ENCODE measurements at places on chromosomes 6 and 20.
A peak's percentile ranks its signal among the peaks of the same experiment; 100 is the strongest.

DNA sequence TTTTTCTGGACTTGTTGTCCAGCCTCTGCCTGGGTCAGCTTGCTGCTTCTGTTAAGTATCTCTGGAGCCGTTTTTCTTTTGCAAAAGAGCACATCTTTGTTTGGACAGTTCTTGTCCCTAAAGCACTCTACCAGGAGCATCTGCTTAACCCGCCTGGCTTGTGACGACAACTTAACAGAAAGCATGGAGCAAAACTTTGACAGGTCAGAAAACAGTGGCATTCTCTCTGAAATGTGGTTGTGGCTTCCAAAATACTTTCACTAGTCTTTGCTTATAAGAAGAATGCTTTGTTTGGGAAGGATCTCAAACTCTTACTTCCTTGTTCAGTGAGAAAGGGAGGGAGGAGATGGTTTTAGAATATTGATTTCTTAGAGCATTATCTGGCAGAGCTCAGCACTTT lies 47.6 kb downstream of the CD109 start:
- DNase-seq = no peak

- no peak for DNase-seq
These were observed 216.5 kb upstream of the SSTR4 start for GRCh38 chr20:22818636-22819035.

DNA sequence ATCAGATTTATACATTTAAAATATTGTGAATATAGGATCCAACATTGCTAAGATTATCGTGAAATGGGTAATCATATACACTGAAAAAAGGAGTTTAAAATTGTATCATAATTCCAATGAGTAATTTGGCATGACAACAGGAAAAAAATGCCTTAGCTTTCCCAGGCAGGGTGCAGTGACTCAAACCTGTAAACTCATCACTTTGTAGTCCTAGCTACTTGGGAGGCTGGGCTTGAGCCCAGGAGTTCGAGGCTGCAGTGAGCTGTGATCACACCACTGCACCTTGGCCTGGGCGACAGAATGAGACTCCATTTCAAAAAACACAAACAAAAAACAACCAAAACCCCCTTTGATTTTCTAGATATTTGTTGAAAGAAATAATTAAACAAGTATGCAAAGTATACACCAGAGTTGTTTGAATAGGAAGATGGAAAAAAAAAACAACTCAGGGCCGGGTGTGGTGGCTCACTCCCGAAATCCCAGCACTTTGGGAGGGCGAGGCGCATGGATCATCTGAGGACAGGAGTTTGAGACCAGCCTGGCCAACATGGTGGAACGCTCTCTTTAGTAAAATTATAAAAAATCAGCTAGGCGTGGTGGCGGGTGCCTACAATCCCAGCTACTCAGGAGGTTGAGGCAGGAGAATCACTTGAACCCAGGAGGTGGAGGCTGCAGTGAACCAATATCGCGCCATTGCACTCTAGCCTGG lies 98.7 kb downstream of the TRERF1 start:
- DNase-seq = peak; percentile 92

DNA sequence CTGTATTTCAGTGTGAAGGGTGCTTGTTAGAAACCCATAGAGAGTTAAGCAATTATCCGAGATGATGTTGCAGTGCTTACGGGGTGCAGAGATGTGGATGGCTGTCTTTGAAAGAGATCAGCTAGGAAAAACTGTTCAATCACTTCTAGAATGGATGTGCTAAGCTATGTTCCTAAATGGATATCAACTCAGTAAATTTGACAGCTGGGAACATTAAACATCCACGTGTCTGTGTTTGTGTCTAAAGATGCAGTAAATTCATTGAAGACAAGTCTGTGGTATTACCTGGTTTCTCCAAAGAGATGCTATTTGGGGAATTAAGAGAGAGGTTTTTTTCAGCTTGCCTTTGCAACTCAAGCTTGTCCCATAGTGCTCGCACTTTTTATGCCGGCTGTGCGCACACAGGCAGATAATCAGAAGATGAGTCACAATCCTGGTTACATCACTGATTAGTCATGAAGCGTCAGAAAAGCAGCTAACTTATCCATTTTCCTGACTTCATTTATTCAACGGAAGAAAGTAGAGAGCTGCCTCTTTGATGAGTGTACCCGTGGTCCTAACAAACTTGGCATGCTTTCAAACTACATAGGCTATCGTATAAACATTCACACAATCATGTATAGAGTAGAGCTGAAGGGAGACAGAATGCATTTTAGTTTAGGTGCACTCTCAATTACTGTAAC lies 691.7 kb upstream of the SLC35B3 start:
- peak; percentile 99 for DNase-seq

- DNase-seq = no peak
These were observed 42.2 kb downstream of the CD164 start for GRCh38 chr6:109339906-109340678.

DNA sequence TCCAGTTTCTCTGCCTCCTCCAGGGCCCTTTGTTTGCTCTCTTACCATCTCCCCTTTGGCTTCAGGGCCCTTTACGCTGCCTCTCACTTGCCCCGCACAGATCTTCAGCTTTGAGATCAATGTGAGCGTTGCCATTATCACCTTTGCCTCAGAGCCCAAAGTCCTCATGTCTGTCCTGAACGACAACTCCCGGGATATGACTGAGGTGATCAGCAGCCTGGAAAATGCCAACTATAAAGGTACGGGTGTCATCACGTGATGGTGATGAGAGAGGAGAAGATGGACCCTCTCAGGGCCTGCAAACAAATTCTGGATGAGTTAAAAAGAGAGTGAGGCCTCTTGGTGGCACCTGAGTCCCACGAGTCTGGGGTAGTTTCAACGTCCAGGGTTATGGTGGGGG lies 8.3 kb downstream of the C2 start:
- no peak for DNase-seq

GRCh38 chr20:13862245-13862644 lies 77.4 kb downstream of the NDUFAF5 start:
- no peak for DNase-seq

DNA sequence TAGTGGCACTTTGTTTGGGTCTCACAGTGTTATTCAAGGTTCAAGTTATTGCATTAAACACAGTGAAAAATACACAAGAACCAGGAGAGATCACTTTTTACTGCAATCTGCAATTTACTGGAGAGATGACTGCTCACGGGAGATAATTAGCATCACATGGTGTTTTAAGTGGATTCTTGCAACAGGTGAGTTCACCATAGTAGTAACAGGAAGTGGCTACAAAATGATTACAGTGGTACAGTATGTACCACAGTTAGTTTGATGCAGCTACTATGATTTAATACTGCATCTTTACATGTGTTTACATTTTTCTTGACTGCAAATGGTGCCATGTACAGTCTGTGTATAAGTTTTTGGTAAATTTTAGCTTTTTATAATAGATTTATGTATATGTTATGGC lies 96.5 kb upstream of the SCP2D1 start:
- no peak for DNase-seq
